ENCODE measurements at places on chromosomes 12 and 14.

DNA sequence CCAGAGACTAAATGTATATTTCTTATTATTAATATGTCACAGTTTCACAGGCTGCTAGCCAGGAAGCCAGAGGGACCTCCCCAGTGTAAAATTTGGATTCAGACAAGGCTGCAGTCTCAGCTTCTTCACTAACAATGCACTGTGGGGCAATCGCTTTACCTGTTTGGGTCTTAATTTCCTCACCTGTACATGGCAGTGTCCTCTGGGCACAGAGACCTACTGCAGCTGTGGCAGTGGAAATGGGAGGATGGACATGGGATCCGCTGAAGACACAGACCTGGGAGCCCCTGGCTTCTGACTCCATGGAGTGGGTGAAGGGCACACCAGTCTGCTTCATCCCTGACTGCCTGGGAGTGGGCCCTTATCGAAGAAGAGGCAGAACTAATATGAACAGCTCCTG, 6.9 kb upstream of the SERPINA5 start:
- no peak for DNase-seq

GRCh38 chr12:90390947-90391346, 564.0 kb downstream of the CCER1 start:
- no peak for DNase-seq

- DNase-seq = no peak
Observed at GRCh38 chr12:94507455-94507854, 47.8 kb upstream of the CEP83 start.

DNA sequence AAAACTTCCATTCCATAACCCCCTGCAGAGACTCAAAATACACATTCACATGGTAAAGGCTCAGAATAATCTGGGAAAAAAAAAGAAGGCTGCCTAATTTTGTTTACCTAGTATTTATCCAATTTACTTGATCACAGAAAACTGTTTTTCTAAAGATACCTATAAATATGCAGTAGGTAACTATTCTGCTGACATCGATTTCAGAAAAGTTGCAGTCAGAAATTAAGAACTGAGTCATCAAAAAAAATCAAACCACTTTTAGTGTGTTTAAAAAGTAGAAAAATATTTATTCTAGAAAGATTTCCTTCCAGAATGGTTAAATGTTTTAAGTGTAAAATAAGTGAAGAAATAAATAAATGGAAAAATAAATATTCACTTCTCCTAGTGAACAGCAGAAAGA, 254.5 kb upstream of the CAND1 start:
- DNase-seq = no peak

- no peak for DNase-seq
Observed at GRCh38 chr14:68811171-68811570, 18.3 kb upstream of the ZFP36L1 start.

DNA sequence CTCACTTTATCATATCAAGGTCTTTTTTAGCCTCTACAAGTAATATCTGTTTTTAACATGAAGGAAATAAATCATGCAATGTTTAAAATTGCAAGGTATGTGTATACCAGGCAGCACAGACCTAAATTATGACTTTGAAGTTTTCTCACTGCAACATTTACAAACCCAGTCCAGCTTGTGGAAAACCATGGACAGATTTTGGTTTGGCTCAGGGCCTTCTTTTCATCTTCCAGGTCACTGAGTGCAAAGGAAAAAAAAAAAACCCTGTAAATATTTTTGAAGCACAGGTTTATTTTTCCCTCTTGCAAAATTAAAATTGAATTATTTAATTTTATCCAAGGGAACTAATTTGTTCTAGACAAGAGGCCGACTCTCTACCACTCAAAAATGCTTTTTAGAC, 13.8 kb downstream of the MGP start:
- no peak for DNase-seq

DNA sequence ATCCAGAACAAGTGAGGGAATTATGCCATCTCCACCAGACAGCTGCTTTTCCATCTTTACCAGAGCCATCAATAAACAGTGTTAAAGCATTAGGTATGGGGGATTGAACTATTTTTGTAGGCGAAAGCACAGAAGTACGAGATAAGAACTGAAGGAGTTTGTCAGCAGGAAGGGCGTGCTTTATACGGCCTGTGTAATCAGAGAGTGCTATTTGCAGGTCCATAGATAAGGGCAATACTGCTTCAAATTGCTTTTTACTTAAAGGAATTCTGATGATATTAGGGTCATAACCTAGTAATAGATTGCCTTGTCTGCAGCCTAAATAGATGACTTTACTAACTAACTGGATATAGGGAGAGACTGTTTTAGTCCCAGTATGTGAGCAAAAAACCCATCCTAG, 20.3 kb upstream of the CLEC4E start:
- DNase-seq = no peak

GRCh38 chr14:70810621-70811020, 1.3 kb upstream of the MAP3K9 start:
- no peak for DNase-seq

DNA sequence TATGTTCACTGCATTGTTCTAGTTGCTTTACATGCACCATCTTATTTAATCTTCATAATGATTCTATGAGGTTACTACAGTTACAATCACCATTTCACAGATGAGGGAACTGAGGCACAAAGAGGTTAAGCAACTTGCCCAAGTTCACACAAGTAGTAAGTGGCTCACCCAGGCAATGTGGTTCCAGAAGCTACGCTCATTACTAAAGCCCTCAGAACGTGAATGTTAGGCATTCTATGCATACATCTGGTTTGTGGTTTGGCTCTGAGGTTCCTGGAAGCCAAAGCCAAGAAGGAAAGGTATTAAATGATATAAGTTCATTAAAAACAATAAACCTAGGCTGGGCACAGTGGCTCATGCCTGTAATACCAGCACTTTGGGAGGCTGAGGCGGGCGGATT, 14.4 kb upstream of the VRTN start:
- peak; percentile 70 for DNase-seq

GRCh38 chr12:76679778-76680177, 84.1 kb upstream of the ZDHHC17 start:
- DNase-seq = no peak

GRCh38 chr12:96201272-96202227, 7.4 kb downstream of the ELK3 start:
- no peak for DNase-seq

GRCh38 chr12:94140556-94140955, 7.8 kb upstream of the PLXNC1 start:
- DNase-seq = no peak

DNA sequence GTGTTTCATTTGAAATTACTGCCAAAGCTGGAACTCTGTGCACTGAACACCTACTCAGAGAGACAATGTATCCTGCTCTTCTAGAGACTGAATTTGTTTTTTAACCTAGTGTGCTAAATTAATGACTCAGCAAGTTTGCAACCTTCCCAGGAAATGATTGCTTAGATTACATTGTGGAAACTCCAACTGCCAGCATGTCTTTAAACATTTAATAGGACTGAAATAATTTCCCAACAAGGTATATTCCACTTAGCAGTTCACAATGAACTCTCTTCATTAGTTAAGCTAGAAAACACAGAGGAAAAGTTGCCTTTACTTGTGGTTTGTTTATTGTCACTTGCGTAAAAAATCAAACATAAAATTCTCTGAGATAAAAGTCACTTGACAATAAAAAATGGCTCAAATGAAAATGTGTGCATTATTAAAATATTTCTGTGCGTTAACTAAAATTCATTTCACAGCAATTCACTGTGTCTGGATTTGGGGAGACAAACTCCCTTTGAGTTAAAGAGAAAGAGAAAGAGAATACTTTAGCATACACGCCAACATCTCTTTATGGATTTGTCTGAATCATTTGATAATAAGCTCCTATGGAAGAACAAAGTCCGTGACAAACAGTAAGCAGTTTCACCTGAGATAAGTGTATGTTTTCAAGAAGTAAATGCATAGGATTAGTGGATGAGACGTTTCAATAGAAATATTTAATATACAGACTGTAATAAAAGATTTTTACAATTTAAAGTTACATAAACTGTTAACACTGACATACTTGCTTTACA, 284.0 kb downstream of the PRKD1 start:
- no peak for DNase-seq

DNA sequence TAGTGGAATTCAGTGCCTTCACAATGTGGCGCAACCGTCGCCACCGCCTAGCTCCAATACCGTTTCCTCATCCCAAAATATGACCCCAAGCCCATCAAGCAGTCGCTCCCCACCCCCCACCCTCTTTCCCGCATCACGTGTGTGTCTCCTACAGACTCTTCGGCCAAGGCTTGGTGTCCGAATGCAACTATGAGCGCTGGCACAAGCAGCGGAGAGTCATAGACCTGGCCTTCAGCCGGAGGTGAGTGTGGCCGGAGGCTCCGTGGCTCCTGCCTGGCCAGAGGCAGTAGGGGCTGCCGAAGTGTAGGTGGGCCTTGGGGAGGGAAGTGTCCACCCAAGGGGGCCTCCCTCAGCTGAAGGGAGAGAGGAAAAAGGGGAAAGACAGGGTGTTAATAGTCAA, 15.8 kb downstream of the CYP46A1 start:
- no peak for DNase-seq

GRCh38 chr14:30053103-30053502, 125.5 kb upstream of the PRKD1 start:
- DNase-seq = no peak

DNA sequence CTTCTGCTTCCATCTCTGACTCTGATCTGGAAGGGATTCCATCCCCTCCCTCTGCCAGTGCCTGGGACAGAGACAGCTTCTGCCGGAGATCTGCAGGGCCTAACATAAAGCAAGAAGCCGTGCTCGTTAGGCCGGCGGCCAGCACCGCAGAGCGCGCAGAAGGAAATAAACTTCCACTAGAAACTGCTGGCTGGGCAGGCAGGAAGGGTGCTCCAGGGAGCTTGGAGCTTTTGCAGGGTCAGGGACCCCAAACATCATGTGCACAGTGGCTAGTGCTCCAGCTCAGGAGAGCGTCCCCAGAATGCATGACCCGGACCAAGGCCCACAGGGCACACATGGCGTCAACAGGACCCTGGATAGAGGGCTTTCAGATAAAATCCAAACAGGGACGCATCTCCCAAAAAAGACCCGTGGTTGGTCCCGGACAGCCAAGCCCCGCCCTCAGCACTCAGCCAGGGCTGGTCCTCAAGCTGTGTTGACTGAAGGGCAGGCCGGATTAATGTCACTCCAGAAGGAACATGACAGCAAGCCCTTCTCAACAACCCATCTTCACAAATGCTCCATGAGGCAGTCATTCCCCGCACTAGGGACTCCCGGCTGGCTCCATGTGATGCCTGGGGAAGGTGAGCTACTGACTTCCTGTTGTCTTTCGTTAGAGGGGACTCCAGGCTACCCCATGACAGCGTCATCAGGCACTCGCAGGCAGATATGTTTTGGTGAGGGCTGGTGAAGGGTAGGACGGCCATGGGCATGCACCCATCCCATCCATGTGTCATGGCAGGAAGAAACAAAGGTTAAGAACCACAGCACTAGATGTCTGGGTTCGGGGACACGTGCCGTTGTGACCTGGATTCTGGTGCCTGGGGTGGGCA, 121.5 kb downstream of the CALM1 start:
- no peak for DNase-seq

DNA sequence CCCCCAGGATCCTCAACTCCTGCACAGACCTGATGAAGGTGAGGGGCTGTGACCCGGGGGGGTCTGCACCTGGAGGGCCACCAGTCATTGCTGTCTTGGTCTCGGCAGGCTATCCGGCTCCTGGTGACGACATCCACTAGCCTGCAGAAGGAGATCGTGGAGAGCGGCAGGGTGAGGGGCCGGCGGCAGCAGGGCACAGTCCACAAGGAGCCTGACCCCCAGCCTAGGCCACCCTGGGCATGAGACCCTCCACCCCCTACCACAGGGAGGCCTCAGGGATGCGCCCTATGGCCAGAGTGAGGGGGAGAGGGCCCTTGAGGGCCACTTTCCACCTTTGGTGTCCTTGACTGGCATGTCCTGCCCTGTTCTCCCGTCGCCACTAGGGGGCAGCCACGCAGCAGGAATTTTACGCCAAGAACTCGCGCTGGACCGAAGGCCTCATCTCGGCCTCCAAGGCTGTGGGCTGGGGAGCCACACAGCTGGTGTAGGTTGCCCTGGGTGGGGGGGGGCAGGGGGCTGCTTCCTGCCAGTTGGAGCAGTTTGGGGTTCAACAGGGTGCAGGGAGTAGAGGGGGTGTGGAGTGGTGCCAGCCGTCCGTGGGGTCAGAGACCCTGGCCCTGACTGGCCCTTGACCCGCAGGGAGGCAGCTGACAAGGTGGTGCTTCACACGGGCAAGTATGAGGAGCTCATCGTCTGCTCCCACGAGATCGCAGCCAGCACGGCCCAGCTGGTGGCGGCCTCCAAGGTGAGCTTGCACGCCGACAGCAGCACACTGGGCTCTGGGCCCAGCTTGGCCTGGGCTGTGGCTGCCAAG, 25.0 kb downstream of the HIP1R start:
- DNase-seq = no peak

- no peak for DNase-seq
Observed at GRCh38 chr14:64465191-64465822, at the start of gene AKAP5. Gene AKAP5 (plus strand): TSS chr14:64465499. CDS start chr14:64468395, 2,896 bp downstream.

GRCh38 chr12:45974171-45974719, 16.1 kb downstream of the SCAF11 start:
- DNase-seq = no peak

- no peak for DNase-seq
Observed at GRCh38 chr14:75738192-75738591, 77.1 kb downstream of the TTLL5 start.

DNA sequence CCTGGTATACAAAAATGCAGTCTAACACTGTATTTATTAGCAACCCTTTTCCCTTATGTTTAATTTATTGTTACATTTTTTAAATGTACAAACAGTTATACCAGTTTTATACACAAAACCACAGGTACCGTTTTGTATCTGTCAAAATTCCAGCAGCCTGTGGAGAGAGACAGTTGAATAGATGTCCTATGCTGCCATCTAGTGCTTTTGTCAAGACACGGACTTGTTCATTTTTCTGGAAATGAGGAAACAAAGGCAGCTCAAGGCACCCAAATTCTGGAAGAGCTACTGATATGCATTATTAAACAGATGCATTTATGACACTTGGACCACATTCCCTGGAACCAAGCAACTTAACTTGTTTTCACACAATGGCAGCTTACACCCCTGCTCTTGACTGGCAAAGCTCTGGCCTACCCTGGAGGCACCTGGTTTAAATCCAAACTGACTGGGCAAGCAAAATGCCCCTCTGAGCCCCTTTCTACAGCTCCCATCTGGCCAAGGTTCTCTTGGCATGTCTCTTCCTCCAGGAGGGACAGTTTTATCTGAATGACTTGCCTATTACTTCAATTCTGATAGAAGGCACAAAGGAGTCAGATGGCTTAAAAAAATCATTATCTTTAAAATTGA, 286.9 kb upstream of the PRKD1 start:
- no peak for DNase-seq

All from AG09309 (cell line).